ENCODE measurements at places on chromosomes 1 and 21. TPM values are rescaled to one million over a fixed set of nuclear protein-coding genes. Genes with fewer than 3 reads are reported as not detected.
A peak's percentile ranks its signal among the peaks of the same experiment; 100 is the strongest.

OPTC gene
- total RNA-seq = not detected

PRKCZ gene
- 12.3 TPM for total RNA-seq

DNA sequence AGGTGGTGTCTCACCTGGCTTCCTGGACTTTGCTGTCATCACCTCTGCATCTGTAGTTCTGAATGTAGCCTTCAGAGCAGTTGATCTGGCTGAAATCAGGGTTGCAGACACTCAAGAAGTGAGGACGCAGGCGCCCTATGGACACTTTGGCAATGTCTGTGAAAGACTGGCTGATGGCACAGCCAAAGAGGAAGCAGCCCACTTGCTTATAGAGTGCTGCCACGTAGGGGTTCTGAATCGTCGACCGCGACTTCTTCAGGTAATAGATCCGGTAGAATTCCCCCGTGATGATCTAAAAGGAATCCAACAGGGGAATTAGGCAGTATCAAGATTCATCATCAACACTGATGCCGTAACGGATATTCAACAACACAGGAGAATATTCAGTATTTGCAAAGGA lies 55.1 kb downstream of the PLPP3 start:
- no peaks in the 10 kb centered on the region for H3K4me1 ChIP-seq
- H3K27ac ChIP-seq = no peak overlapping the region
- DNase-seq = no peak
- no peak overlapping the region for H3K4me3 ChIP-seq

DNA sequence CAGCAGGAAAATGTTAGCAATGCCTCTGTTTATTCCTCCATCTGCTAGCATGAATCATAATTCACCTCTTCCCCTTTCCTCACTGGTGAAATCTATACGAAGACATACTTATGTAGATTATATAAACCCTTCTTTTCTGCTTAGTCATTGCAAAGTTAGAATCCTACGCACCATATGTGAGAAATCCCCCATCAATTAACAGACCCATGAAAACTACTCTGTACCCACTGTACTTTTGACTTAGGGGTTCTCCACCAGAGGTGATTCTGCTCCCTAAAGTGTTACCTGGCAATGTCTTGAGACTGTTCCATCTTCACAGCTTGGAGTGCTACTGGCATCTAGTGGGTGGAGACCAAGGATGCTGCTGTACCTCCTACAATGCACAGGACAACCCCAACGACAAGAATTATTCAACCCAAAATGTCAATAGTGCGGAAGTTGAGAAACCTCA lies 49.6 kb upstream of the KCTD3 start:
- no peaks in the 10 kb centered on the region for H3K36me3 ChIP-seq
- DNase-seq = no peak
- no peaks in the 10 kb centered on the region for H3K4me1 ChIP-seq
- H3K27ac ChIP-seq = no peak overlapping the region

DNA sequence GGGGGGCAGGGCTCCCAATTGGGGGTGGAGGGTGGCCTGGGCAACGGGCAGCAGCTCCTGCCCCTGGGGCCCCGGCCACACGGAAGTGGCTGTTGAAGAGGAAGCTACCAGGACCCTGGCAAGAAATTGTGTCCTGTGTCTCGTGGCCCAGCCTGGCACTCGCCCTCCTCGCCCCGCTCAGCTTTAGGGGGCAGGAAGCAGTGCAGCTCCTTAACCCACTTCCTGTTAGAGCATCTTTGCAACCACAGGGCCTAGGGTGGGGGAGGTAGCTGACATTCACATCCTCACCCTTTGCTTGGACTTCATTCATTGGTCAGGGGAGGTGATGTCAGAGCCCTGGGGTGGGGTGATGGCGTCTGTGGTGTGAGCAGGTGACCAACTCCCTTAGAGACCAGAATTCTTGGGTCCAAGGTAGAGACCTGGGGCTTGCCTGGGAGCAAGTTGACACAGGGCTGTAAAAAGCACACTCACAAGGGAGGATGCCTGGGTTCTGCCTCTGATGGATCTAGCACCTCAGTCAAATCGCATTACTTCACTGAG lies at the start of gene ARHGAP30:
Gene ARHGAP30, minus strand, starts transcription at position 161 of the 540 bp plus-strand sequence. CDS start 267 bp downstream, outside the sequence.
- H3K4me1 ChIP-seq = peaks cover 62% of the 10 kb centered on the region
- H3K36me3 ChIP-seq = peaks cover 17% of the 10 kb centered on the region
- H3K27me3 ChIP-seq = no peaks in the 10 kb centered on the region
- H3K27ac ChIP-seq = peak within 1 kb of the TSS; percentile 86
- H3K4me3 ChIP-seq = peak within 1 kb of the TSS; percentile 87
- peak; percentile 88 for DNase-seq

DNA sequence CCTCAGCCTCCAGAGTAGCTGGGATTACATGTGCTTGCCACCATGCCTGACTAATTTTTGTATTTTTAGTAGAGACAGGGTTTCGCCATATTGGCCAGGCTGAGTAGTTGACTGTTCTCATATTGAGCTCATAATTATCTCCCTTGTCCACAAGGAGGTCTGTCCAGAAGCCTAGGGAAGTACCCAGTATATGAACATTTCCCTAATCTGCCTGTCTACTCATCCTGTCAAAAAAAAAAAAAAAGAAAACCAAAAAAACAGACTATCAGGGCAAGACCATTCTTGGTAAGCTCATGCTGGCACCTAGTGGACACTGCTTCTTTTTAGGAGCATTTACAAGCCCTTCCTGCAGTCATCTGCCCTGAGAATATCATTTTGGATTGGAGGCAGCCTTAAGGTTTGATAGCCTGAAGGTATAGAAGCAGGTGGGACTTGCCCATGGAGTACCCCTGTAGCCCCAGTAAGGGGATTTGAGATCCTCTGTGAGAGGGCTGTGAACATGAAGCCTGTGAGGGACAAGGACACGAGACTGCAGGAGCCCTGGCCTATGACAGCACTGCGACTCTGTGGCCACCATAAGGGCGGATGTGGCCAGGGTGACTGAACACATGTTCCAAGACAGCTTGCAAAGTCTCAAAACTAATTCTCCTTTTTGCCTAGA lies 10.8 kb upstream of the DUSP12 start:
- no peaks in the 10 kb centered on the region for H3K36me3 ChIP-seq
- peak; percentile 67 for DNase-seq
- H3K4me3 ChIP-seq = no peak overlapping the region
- peak overlapping the region; percentile 31 for H3K27ac ChIP-seq
- H3K27me3 ChIP-seq = no peaks in the 10 kb centered on the region

GRCh38 chr1:224640587-224640986 lies 24.5 kb downstream of the CNIH3 start:
- H3K4me3 ChIP-seq = no peak overlapping the region
- H3K4me1 ChIP-seq = peaks cover 8% of the 10 kb centered on the region
- H3K27me3 ChIP-seq = no peaks in the 10 kb centered on the region
- no peaks in the 10 kb centered on the region for H3K36me3 ChIP-seq
